Suprapubic skin (tissue), 4 donors: ENCODE measurements at places on chromosomes 2 and 18. TPM values are rescaled to one million over a fixed set of nuclear protein-coding genes. Genes with fewer than 3 reads are reported as not detected.

- DNase-seq: no peak
Measured at GRCh38 chr2:134201533-134201932, 52.3 kb upstream of the MGAT5 start.

GRCh38 chr2:106282462-106283170 lies 88.5 kb upstream of the UXS1 start:
- no peak for DNase-seq

The MROH2A gene
- total RNA-seq: not detected

GRCh38 chr2:24328010-24328409 lies 32.3 kb downstream of the ITSN2 start:
- no peak for DNase-seq

DNA sequence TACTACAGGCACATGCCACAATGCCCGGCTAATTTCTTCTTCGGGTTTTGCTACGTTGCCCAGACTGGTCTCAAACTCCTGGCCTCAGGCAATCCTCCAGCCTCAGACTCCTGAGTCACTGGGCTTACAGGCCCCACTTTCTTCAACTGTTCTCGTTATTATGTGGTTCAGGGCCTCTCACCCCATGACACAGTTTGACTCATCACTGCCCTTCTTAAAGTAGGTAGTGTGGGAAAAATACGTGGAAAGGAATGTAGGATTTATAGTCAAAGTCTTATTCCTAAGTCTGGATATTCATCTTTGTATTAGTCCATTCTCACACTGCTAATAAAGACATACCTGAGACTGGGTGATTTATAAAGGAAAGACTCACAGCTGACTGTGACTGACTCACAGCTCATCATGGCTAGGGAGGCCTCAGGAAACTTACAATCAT lies 19.4 kb downstream of the CENPA start:
- no peak for DNase-seq

The TMEM87B gene
- 25.7 TPM for total RNA-seq

DNA sequence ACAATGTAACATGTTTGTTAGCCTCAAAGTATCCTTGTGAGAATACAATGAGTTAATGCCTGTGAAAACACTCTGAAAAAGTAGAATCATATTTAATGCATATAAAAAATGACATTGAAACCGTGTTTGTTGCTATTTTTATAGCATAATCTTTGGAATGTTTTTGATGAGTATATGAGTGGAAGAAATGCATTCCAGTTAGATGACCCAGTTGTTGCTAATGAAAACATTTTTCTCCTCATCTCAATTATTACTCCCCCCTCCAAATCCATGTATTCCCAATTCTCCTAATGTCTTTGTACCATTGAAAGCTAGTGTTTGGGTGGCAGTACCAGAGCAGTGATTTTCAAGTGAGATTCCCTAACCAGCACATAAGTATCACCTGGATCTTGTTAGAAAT lies 67.1 kb upstream of the DSEL start:
- no peak for DNase-seq

The PSMD1 gene
- total RNA-seq: 45.5 TPM

GRCh38 chr18:62384068-62384467 lies 59.0 kb downstream of the TNFRSF11A start:
- DNase-seq: no peak

GRCh38 chr2:135163306-135163705 lies 111.2 kb downstream of the RAB3GAP1 start:
- no peak for DNase-seq

The PKDCC gene
- total RNA-seq: 6.7 TPM

- no peak for DNase-seq
Measured at GRCh38 chr2:149365931-149366583, 35.7 kb downstream of the LYPD6 start.

- DNase-seq: no peak
Measured at GRCh38 chr2:232400256-232401015, 6.2 kb upstream of the ALPG start.

The TMEM169 gene
- 0.72 TPM for total RNA-seq

DNA sequence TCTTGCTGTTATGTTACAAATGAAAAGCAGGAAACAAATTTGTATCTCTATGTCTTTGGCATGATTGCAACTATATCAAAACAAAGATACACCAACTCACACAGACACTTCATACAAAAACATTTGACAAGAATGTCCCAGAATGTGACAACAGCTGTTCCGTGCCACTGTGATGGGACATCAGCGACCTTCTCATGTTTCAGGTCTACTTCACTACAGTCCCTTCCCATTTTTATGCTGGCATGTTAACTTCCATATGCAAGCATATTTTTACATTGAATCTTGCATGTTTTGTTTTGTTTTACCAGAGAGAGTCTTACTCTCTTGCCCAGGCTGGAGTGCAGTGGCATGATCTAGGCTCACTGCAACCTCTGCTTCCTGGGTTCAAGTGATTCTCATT lies 71.2 kb downstream of the STK25 start:
- DNase-seq: no peak

- no peak for DNase-seq
Measured at GRCh38 chr2:186033541-186033940, 294.9 kb downstream of the FSIP2 start.

The ABCB11 gene
- total RNA-seq: 0.29 TPM
